Activated T-cell treated with anti-CD3 and anti-CD28 coated beads, Interleukin-2, amount 50 U/mL, for 72 hours (primary cell): ENCODE measurements at places on chromosomes 5 and 9.

- DNase-seq, result peak; percentile 23
Measured at GRCh38 chr5:54217826-54218503, 92.4 kb downstream of the ARL15 start.

DNA sequence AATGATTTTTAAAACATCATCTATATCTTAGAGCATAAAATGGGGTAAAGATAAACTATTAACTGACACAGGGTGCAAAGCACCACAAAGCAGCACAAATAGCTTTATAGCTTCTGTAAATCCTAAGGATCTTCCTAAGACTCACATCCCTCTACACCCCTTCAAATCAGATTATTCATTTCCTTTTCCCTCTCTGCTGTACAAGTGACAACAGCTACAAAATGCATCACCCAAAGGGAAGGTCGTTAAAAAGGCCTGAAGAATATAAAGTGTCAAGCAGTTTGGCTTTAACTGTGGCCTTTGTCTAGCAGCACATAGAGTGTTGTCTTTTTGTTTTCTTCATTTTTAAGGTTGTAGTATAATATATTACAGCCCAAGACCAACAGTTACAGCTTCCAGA is 422.1 kb downstream of the PDE4D start:
- DNase-seq, result no peak

GRCh38 chr9:137293094-137293481 is 9.0 kb downstream of the NRARP start:
- no peak for DNase-seq

DNA sequence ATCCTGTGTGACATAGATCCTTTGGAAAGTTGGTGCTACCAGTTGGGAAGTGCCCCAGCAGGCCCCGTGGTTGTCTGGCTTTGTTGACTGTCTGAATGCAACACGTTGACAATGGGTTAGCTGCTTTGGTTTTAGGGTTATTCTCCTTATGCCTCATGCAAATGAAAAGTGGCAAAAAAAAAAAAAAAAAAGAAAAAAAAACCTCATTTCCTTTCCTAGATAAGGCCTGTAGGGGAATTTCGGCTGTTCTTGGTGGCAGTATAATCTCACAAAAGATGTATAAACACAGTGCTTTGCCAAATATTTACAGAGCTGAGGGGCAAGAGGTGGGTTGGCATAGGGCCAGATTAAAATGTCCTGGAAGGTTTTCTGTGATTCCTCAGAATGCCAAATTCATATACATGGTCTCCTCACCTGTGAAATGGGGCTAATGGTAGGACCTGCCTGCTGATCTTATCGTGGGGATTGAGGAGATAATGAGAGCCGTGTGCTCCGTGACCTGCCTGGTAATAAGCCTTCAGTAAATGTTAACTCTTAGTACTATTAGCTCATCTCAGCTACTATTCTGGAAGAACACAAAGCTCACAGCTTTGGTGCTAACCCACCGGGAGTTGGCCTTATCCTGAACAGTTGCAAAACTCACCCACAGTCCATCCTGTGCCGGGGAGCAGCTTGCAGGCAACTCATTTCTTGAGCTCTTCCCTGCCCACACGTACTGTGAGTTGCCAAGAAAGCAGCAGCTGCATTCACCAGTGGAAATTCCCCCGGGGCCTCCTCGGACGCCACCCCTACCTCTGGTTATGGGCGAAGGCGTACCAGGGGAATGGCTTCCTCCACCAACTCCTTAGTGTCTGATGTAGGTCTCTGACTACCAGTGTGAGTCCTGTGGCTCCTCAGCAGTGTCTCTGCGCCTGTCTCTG is 220.3 kb downstream of the NR3C1 start:
- DNase-seq, result peak; percentile 71

GRCh38 chr9:73643379-73644013 is 491.8 kb downstream of the ANXA1 start:
- no peak for DNase-seq

GRCh38 chr5:95962785-95963184 is 1.1 kb upstream of the ELL2 start:
- DNase-seq, result no peak
